Activated CD8-positive, alpha-beta memory T cell treated with anti-CD3 and anti-CD28 coated beads for 48 hours (primary cell): ENCODE measurements at places on chromosomes 5 and 9.

DNA sequence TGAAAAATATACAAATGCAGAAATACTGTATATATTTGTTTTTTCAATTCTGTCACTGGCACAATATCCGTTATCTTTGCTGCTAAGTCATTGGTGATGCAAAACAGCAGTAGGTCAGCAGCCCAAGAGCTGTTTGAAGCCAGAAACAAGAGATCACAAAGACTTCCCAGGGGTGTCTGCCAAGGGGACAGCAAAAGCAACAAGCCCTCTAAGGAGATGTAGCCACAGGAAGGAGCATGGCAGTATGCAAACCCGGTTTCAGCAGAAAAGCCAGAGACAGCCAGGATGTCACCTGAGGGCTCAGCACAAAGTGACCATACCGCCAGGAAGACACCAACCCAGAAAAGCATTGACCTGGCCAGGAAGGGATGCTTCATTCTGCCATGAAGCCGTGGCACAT is 241.5 kb downstream of the ARRDC3 start:
- no peak for DNase-seq

DNA sequence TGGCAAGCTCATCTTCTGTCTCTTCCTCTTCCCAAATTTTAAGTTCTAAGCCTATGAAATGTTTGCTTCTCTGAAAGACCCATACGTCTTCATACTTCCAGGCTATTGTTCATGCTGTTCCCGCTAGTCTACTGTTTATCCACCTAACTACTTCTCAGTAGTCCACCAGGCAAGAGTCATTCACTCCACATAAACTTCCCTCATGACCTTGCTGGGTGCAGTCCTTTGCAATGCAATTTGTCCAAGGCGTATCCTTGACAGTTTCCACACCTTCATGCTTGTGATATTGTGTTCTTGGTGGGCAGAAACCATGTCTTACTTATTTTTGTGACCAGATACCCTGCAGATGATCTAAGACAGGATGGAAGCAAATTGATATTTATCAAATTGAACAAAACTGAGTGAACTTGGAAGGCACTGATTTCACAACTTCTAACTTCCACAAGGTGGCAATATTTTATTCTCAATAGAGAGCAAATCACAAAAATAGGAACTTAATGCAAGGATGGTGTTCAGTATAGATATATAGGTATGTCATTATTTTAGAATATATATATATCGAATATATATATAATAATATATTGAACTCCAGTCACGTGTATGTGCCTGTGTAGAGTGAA is 30.3 kb downstream of the TYRP1 start:
- no peak for DNase-seq

GRCh38 chr9:128067645-128068385 is at the start of gene SLC25A25:
TSS of gene SLC25A25 (plus strand) at chr9:128068232. CDS start at chr9:128068320, 88 bp downstream.
- peak; percentile 100 for DNase-seq

GRCh38 chr5:87400305-87400899 is 12.3 kb downstream of the CCNH start:
- no peak for DNase-seq

GRCh38 chr5:78792345-78793055 is 143.9 kb upstream of the LHFPL2 start:
- no peak for DNase-seq

GRCh38 chr5:102974177-102974576 is 145.8 kb downstream of the GIN1 start:
- no peak for DNase-seq

GRCh38 chr5:178290376-178290775 is 57.8 kb upstream of the PHYKPL start:
- no peak for DNase-seq
